ENCODE measurements at places on chromosomes 12 and 14.

GRCh38 chr14:106578481-106578880, 1052.1 kb downstream of the TMEM121 start:
- no peak for DNase-seq

- DNase-seq = no peak
Observed at GRCh38 chr12:129076441-129077320, 223.4 kb downstream of the GLT1D1 start.

DNA sequence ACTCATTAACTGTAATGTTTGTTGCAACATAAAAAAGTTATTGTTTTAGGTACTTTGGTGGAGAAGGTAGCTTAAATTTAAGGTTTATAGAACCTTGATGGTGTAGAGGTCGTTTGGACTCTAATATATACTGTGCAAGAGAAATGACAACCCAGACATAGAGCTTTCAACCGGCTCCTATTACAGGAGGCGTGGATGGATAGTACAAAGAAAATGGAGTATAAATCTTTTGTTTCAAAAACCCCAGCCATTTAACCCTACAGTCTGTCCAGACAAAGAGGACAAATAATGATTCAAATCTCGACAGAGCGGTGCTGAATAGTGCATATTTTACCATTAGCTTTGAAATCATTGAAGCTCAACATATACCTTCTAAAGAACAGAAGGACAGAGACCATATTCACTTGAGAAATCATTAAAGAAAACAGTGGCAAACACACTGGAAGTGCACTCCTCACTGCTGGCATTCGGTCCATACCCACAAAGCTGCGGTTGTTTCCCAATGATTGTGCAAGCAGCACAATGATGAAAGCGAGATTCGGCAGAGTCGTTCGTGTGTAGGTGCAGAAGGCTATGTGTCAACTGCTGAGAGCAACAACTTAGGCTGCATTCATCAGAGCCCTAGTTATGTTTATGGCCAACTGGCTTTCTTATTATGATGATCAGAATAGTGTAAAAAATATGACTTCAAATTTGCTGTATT, 688.6 kb downstream of the NOVA1 start:
- DNase-seq = no peak

GRCh38 chr12:64532734-64533351, 77.5 kb upstream of the RASSF3 start:
- no peak for DNase-seq

- DNase-seq = no peak
Observed at GRCh38 chr12:116174006-116174405, 103.5 kb downstream of the MED13L start.

DNA sequence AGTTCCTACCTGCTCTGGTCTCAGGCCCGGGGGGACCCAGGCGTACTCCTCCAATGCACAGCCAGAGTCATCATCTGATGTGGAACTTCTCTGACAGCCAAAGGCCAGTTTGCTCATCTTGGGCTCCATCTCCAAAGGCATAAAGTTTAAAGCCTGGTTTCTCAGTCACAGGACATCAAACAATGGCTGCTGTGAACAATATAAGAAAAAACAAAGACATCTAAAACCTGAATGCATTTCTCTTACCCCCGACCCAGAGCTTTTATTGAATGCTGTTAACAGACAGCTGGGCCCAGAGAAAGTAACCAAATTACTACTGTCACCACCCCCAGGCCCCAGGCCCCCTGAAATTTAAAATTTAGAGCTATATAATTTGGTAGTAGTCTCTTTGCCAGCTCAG, 117.2 kb downstream of the PRICKLE1 start:
- no peak for DNase-seq

GRCh38 chr14:106302661-106303060, 776.3 kb downstream of the TMEM121 start:
- DNase-seq = no peak

GRCh38 chr14:50831726-50832168, 785 bp upstream of the NIN start:
- no peak for DNase-seq

- DNase-seq = no peak
Observed at GRCh38 chr12:114921781-114922180, 237.8 kb upstream of the TBX3 start.

DNA sequence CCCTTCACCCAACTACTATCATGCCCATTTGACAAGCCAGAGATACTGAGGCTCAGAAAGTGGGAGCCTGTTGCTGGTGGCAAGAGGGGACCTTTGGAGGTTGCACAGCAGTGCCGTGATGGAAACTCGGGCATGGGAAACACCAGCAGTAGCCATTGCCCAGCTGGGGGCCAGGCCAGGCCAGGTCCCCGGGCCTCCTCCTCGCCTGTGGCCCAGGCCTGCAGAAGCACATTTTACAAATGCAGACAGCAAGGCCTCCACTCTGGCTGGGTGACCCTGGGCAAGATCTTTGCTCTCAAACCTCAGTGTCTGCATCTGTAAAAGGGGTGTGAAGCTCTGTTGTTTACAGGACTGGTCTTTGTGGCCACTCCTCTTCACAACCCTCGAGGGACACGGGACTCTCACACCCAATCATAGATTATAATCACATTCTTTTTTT, 4.5 kb upstream of the SH2B3 start:
- no peak for DNase-seq

DNA sequence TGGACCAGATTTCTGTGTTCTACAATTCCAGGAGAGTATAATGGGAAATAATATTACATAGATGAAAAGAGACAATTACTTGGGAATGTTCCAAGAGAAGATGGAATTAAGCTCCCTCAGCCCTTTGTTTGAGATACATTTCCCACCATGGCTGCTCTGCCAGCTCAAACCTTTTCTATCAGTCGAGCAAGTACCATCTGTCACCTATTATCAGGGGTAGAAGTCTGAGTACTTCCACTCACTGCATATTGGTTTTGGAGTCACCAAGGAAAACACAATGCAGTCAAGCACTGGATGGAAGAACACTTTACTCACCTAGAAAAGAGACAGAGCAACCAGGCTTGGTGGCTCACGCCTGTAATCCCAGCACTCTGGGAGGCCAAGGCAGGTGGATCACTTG, 270.4 kb upstream of the FAR2 start:
- no peak for DNase-seq

GRCh38 chr14:76080471-76080870, 71.3 kb upstream of the GPATCH2L start:
- DNase-seq = no peak

- no peak for DNase-seq
Observed at GRCh38 chr12:80925983-80926382, 11.8 kb downstream of the LIN7A start.

All from activated CD4-positive, alpha-beta T cell treated with anti-CD3 and anti-CD28 coated beads, Interleukin-2, amount 50 U/mL, for 24 hours (primary cell).